ENCODE measurements at places on chromosomes 2 and 18. TPM values are rescaled to one million over a fixed set of nuclear protein-coding genes. Genes with fewer than 3 reads are reported as not detected.

UGT1A10 gene
- not detected for total RNA-seq

AQP12A gene
- total RNA-seq = not detected

RAMP1 gene
- 0.85 TPM for total RNA-seq

NT5C1B gene
- total RNA-seq = not detected

MPP4 gene
- total RNA-seq = 0.97 TPM

ESPNL gene
- 3.6 TPM for total RNA-seq

COLEC12 gene
- total RNA-seq = 297 TPM

STK39 gene
- total RNA-seq = 19.5 TPM

IL36G gene
- not detected for total RNA-seq

CD8B gene
- total RNA-seq = not detected

MAPK4 gene
- not detected for total RNA-seq

NPAS2 gene
- total RNA-seq = 23.7 TPM
